ENCODE measurements at places on chromosomes 16 and 17. TPM values are rescaled to one million over a fixed set of nuclear protein-coding genes. Genes with fewer than 3 reads are reported as not detected.

XYLT1 gene
- 18.4 TPM for total RNA-seq

CACNG5 gene
- 45.1 TPM for total RNA-seq

LHX1 gene
- total RNA-seq, result 2.6 TPM

FLYWCH1 gene
- 77.1 TPM for total RNA-seq

MT1E gene
- not detected for total RNA-seq

CACNA1G gene
- 2.2 TPM for total RNA-seq

ELMO3 gene
- total RNA-seq, result 2.1 TPM

- DNase-seq, result peak; percentile 42
Measured at GRCh38 chr17:61579961-61580360, 11.1 kb downstream of the NACA2 start.

DNA sequence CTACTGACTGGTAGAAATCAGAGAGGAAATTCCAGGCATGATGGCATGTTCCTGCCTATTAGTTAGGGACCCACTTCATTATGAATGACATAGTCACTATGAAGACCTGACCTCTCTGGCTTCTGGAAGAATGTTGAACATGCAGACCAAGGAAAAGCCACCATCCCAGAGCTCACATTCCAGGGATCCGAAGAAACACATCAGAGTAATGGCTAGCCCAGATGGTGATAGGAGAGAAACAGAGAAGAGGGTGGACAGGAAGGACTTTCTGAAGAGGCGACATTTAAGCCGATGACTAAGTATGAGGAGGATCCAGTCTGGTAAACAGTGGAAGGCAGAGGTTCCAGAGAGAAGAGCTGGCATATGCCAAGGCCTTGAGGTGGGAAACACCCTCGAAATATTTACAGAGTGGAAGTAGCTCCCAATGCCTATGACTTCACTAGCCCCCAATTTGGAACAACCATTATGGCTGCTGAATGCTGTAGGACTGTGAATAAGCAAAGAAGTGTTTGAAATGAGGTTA, 216.2 kb downstream of the RBFOX1 start:
- DNase-seq, result no peak

GRCh38 chr17:75812096-75813013, 27.7 kb downstream of the UNK start:
- DNase-seq, result no peak

DNA sequence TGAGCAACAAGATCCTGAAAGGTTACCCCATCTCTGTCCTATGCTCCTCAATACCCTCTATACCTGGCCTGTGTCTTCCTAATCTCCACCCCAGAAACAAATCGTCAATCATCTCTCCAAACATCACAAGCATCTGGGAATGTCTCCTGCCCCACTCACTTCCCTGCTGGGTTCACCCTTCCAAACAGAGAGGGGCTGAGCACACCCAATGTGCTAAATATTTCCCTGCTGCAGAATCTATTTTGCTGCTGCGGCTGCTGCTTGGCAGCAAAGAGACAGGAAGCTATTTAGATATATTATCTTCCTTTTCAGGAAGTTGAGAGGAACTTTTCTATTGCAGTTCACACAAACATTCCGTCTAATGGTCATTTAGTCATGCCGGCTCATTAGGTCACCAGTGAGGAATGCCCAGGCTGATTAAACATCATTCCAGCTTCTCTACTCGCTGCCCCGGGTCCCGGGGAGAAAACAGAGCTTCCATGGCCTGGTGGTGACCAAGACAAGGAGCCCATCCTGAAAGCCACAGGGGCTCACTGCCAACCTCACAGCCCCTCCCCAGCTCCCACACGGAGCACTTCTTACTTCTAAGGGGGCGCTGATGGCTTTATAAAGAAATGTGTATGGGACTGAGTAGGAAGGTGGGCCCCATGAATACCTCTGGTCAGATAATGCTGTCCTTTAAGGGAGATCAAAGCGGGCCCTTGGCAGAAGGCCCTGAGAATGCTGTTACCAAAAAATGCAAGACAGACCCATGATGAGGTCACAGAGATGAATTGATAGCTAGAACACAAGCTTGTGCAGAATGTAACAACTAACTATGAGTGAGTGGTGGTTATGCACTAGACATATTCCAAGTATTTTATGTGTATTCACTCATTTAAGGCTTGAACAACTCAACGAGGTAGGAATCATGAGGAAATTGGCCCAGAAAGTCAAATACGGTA, 218.3 kb downstream of the SOX9 start:
- no peak for DNase-seq

DNA sequence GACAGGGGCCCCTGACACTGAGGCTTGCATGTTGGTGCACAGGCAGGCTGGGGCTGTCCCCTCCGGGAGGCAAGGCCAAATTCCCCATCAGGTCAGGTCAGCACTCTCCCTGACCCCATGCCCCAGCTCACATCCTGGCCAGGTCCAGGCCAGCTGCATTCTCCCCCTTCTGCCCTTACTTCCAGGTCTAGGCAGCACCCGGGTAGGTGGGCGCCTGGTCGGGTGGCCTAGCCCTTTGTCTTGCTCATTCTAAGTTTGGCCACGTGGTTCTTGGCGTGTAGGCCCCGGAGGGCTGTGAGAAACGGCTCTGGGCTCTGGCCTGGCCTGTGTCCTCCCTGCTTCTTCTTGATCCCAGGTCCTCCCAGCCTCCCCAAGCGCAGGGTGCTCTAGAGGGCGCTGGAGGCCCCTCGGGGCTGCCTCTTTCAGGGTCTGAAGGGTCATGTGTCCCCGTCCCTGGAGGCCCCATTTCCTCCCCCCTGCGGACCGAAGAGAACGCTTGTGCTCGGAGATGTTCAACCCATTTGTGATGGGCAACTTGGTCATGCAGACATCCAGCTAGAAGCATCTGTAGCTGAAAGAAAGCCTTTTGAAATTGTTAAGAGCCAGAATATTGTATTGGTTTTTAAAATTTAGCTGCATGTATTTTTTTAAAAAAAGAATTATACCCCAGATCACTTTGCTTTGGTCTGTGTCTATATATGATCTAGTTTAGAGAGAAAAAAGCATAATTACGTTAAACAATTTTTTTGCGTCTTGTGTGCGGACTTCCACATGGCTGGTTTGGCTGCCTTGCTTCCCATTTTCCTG, 6.7 kb downstream of the BAHCC1 start:
- peak; percentile 61 for DNase-seq

DNA sequence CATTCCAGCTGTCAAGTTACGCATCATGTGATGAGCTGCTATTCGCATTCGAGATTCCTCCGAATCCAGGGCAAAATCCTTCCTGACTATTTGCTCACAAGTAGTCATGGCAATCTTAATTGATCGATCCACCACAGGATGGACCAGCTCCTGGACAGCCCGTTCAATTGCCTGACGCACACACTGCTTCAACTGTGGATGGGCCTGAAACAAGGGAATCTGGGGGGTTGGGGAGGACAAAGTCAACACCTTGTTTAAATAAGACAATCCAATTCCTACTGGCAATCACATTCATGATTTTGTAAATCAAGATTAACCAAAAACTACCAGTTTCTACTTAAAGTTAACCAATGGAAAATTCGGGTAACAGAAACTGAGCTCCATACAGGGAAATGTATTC, 28.4 kb downstream of the SETD6 start:
- no peak for DNase-seq

- no peak for DNase-seq
Measured at GRCh38 chr17:80660527-80661198, 116.0 kb downstream of the RPTOR start.

DNA sequence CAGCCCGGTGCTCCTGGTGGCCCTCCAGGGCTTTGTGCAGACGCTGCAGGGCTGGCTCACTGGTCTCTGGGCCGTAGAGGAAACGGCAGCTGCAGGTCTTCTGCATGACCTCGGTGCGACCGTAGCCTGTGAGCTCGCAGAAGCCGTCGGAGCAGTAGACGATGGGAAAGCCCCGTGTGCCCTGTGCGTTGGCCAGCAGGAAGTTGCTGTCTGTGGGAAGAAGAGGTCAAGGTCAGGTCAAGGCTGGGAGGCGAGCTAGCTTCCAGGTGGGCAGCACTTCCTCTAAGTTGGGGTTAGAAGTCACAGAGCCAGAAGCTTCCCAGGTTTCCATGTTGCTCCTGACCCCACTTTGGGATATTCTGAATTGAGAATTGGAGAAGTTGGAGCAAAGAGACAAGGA, 2.1 kb downstream of the KCNH4 start:
- no peak for DNase-seq

DNA sequence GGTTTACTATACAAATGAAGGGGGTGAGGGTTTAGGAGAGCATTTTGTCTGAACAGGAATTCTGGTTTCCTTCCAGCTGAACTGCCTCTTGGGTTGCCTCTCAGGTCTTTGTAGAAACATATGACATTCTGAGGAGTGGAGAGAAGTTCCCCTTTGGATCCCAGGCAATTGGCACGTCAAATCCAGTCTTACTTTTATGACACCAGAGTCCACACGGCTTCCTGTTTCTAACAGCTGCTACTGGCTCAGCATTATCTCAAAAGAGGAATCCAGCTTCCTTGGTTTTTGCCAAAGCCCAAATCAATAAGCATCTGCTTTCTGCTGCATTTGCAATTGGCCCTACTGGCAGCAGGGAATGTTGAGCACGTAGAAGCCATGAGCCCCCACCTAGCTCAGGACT, 97.6 kb upstream of the FAM20A start:
- DNase-seq, result no peak

- DNase-seq, result no peak
Measured at GRCh38 chr17:57512691-57513090, 232.4 kb downstream of the CCDC182 start.

- no peak for DNase-seq
Measured at GRCh38 chr17:39700148-39700987, 504 bp downstream of the ERBB2 start.

- no peak for DNase-seq
Measured at GRCh38 chr16:87135246-87136030, 181.8 kb downstream of the C16orf95 start.

DNA sequence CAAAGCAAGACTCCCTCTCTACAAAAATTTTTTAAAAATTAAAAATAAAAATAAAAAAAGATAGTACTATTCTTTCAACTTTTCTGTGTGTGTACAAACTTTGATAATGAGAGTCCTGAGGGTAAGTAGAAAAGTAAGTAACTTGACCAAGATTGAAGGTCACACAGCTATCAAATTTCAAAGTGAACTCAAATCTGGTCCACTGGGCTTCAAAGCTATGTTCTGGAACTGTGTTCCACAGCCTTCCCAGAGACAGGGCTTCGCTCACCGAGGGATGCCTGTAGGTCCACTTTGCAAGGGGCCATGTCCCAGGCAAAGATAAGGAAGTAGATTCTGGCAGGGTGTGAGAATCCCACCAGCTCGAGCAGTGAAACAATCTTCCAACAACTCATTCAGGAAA, 56.3 kb upstream of the TNRC6A start:
- no peak for DNase-seq

DNA sequence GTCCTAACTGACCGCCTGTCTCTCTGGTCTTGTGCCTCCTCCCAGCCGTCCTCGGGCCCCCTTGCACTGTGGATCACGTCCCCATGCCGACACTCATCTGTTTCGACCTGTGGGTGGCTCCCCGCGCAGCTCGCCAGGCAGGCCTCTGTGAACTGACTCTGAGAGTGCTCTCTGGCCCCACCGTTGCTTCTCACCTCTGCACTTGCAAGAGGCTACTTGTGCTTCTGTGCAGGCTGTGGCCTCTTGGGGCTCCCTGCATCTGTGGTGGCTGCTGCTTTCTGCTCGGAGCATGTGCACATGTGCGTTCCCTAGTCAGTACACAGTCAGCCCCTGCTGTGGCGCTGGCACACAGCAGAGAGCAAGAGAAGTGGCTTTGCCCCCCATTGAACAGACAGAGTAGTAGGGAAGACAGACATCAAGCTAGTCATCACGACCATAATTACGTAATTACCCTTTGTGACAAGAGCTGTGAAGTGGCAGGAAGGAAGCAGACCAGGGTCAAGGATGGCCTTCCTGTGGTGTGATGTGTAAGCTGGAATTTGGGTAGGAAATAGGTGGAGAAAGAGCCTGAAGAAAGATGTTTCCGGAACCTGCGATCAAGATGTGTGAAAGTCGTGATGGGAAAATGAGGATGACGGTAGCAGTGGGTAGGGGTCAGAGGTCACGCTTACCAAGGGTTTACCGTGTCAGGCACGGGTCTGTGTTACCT, 256.0 kb upstream of the CACNG5 start:
- peak; percentile 44 for DNase-seq

DNA sequence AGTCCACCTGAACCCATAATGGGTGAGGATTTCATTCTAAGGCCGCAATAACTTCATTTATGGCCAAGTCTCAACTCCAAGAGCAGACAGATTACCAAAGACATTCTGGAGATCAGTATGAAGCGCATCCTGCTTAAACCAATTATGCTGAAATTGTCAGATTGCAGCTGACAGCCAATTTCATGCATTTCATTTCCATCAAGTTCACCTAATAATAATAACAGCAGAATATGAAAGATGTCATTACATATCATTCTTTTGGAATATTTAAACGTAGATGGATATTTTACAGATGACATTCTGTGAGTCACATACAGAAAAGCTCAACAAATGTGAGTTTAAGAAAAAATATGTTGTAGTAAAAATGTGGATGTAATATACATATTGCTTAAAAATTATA, 54.9 kb upstream of the NACA2 start:
- no peak for DNase-seq

- peak; percentile 13 for DNase-seq
Measured at GRCh38 chr16:88353232-88353631, 29.5 kb upstream of the ZNF469 start.

GRCh38 chr17:10201680-10202079, 3.3 kb upstream of the GAS7 start:
- no peak for DNase-seq

DNA sequence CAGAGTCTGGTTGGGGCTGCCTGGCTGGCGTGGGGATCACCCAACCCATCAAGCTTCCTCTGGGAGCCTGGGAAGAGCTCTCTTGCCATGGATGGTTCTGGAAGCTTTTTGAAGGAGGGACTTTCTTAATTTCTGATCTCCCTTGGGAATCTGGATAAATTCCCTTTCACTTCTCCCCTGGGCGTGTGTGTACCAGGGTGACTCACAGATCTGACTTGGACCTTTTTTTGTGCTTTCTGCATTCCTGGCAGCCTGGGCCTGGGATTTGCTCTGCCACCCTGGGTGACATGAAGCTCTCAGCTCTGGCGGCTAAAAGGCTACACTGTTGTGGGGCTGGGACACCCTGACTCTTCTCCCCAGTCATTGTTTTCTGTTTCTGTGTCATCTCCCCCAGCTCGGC, 70.1 kb downstream of the ABCC1 start:
- no peak for DNase-seq

DNA sequence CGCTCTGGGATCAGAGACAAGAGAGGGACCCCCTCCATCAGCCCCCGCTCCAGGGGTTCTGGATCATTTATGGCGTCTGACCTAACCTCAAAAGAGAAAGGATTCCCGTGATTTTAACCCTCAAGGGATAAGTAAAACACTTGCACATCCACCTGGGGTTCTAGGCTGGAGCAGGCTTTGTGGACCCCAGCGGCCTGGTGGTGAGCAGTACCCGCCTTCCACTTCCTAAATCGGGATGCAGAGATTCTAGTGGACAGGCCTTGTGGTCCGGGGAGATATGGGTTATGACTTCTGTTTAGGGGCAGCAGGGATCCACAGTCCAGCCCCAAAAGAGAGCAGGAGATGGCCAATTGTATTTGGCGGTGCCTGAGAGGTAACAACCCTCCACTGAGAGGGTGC, 684 bp upstream of the PITPNM3 start:
- DNase-seq, result no peak

GRCh38 chr16:23905027-23905426, 69.2 kb downstream of the PRKCB start:
- no peak for DNase-seq

- no peak for DNase-seq
Measured at GRCh38 chr16:62342216-62342615, 306.0 kb upstream of the CDH8 start.

GRCh38 chr17:31318851-31319661, 2.4 kb downstream of the EVI2A start:
- DNase-seq, result no peak
